GM04504 (cell line): ENCODE measurements at places on chromosomes 7 and 10.
A peak's percentile ranks its signal among the peaks of the same experiment; 100 is the strongest.

- DNase-seq: no peak
These were observed 51.3 kb upstream of the VIPR2 start for GRCh38 chr7:159195946-159196345.

DNA sequence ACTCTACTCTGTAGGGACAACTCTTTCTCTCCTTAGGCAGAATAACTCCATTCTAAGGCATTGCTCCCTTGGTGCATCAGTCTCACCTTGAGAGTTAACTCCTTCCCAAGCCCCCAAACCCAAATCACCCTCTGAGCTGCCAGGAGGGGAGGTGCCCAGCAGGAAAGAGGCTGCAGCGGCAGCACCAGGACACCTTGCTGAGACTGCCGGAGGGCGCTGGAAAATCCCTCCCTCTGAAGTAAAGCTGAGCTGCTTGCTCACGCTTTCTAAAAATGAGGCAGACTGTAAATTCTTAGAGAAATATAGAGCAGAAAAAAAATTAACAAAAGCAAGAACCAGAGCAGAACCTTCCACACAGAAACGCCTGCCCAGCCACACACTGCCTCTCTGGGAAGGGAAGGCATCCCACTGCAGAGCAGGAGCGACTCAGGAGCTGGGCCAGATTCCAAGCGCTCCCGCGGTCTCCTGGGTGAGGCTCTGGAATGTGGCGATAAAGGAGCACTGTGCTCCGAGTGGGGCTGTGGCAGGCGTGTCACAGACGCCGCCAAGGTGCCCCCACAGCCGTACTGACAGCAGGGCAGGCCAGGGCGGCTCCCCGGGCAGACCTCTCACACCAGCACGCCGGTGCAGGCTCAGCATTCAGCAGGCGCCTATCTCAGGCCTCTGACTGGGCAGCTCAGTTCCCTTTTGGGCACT is 202.1 kb downstream of the TNS3 start:
- no peak for DNase-seq

DNA sequence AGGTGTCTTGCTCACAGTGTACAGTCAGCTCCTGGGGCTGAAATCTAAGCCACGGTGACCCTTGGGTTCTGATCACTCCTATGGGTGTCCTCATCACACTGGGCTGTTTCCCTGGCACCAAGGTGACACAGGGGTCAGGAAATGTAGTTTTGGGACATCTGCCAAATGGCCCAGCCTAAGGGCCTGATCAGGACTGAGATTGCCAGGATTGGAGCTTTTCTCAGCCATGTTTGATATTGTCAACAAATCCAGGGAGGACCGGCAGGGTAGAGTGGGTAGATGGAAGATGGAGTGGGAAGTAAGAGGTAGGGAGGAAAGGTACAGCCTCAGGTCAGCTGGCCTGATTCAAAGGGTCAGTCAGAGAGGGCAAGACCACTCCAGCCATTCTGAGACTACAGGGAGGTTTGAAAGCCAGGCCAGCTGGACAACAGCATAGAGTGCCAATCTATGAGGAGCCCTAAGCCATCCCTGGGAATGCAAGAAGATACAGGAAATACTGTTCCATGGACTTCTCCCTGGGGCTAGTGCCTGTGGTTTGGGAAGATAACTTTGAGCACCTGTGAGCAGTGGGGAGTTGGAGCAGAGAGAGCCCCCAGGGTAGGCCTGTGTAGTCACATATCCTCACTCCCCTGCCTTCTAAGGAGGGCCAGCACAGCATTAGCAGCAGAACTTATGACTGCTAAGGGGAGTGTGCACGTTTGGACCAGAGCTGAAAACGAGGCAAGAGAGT is 377.3 kb upstream of the ZMIZ1 start:
- DNase-seq: no peak

GRCh38 chr7:128166603-128167041 is 74.5 kb upstream of the LEP start:
- DNase-seq: no peak

DNA sequence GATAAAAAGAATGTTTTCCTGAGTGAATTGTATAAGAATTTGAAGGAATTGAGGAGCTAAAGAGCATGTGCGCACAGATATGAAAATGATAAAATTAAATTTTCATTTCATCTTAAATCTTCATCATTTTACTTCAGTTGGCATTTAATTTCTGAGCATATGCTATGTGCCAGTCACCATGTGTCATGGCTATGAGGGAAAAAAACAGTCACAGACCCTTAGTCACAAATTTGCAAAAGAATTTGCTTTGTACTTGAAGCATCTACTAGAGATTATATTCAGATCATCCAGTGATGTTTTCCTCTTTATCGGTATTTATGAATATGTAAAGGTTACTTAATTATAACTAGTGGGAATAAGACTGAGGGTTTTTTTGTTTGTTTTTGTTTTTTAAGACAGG is 29.8 kb downstream of the VCL start:
- no peak for DNase-seq

GRCh38 chr7:66952343-66953043 is 31.5 kb downstream of the TMEM248 start:
- DNase-seq: peak; percentile 22

- peak; percentile 93 for DNase-seq
These were observed 213.1 kb downstream of the CHRM2 start for GRCh38 chr7:137081321-137082093.
